Colonic mucosa (tissue), 4 donors: ENCODE measurements at places on chromosomes 11 and 22. TPM values are rescaled to one million over a fixed set of nuclear protein-coding genes. Genes with fewer than 3 reads are reported as not detected.

HBG2 gene
- not detected for total RNA-seq

OR52N2 gene
- not detected for total RNA-seq

TMEM191C gene
- total RNA-seq, result 3.3 TPM

SHISA8 gene
- not detected for total RNA-seq

DNA sequence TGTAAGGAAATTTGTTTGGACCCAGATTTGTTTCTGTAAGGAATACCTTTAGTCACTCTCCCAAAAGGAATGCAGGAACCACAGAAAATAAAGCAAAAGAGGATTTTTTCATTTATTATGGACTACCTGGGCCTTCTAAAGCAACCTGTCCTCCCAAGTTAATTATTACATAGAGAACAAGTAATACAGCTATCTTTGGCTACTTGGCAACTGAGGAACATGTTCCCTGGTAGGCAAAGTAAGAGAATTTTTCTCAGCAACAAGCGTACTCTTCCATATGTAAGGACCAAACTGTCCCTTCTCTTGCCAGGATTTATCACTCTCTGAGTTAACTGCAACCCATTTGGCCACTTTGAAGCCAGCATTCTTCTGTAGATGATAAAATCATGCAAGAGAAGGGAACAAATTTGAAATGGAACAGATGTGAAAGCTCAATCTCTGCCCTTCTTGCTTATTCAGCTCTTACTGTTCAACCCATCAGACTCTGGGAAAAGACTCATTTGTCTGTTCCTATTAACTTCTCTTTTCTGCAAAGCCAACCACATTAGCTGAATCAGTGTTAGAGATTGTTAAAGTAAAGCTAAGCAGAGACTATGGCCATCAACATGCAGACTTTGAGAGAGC lies 190.2 kb downstream of the SWAP70 start:
- DNase-seq, result no peak

DNA sequence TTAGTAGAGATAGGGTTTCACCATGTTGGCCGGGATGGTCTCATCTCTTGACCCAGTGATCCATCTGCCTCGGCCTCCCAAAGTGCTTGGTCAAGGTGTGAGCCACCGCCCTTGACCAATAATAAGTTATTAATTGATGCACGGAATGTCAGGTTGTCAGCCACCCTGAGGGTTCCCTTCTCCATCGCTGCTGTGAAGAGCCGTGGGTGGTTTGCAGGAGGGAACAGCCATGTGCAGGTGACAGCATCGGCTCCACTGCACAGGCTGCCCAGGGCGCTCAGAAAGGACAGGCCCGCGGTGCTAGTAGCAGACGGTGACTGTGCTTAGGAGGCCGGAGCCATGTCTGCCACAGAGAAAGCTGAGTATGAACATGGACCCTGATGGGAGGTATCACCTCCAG lies 814.0 kb downstream of the BRD1 start:
- DNase-seq, result no peak

GRCh38 chr22:41359376-41359775 lies 22.4 kb upstream of the TEF start:
- DNase-seq, result no peak

DNA sequence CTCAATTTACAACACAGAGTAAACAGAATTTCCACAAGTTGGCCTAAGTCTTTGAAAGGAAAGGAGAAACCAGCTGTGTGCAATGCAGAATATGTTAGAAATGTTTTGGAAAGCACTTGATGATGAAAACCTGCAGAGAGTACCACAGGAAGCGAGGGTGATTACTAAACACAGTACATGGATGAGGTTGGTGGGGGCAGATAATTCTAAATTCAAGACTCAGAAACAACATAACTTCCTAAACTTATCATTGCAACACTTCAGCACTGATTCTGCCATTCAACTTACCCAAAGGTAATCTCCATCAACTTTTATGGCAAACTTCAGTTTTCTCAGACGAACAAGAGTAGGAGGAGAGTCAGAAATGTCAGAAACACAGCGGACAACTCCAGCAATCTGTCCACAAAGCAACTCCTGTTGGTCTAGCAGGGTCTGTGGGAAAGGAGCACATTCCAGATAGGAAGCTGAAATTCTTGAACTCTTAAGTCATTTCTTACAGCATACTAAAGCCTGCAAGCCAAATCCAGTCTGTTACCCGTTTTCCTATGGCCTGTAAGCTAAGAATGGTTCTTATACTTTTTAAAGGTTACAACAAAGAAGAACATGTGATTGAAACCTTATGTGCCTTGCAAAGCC lies 6.8 kb downstream of the HPS4 start:
- DNase-seq, result no peak

- peak; percentile 87 for DNase-seq
Observed at GRCh38 chr11:112128483-112129121, 35.3 kb downstream of the IL18 start.

- DNase-seq, result no peak
Observed at GRCh38 chr11:11521306-11522002, 100.4 kb downstream of the GALNT18 start.
